ENCODE measurements at places on chromosomes 6 and 20.

GRCh38 chr20:51335329-51335841, 207.1 kb downstream of the NFATC2 start:
- no peak for DNase-seq

- no peak for DNase-seq
Observed at GRCh38 chr6:93604951-93605350, 185.6 kb upstream of the EPHA7 start.

GRCh38 chr6:113403966-113404595, 453.1 kb upstream of the MARCKS start:
- no peak for DNase-seq

DNA sequence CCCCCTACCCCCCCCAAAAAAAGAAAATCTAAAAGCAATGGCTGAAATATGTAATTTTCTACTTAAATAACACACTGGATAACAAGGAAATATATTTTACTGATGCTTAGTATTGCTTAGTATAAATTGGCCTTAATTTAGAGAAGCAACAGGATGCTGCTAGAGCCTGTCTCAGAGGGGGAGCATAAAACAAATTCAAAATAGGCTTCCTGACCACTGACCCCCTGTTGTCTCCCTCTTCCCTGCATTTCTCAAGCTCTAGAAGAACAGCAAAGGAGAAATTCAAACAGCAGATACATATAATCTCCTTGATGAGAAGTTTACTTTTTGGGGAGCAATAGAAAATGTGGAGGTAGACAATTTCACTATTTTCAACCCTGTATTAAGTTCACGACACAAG, 631.1 kb upstream of the GJE1 start:
- DNase-seq: no peak

- no peak for DNase-seq
Observed at GRCh38 chr6:53461041-53461656, 83.8 kb downstream of the GCLC start.

GRCh38 chr20:56630086-56630493, 984 bp downstream of the TFAP2C start:
- DNase-seq: no peak

Data from anterior cingulate cortex (tissue), 58 donors.